ENCODE measurements at places on chromosomes 2 and 18. TPM values are rescaled to one million over a fixed set of nuclear protein-coding genes. Genes with fewer than 3 reads are reported as not detected.
A peak's percentile ranks its signal among the peaks of the same experiment; 100 is the strongest.

ASAP2 gene
- 0.10 TPM for total RNA-seq

CNGA3 gene
- total RNA-seq: not detected

UGT1A3 gene
- total RNA-seq: not detected

ANKRD62 gene
- not detected for total RNA-seq

ERFE gene
- 0.60 TPM for total RNA-seq

RGPD5 gene
- 65.1 TPM for total RNA-seq

MFF gene
- 88.7 TPM for total RNA-seq

APOB gene
- total RNA-seq: not detected

- no peaks in the 10 kb centered on the region for H3K36me3 ChIP-seq
- no peak overlapping the region for H3K4me3 ChIP-seq
- H3K4me1 ChIP-seq: no peaks in the 10 kb centered on the region
- H3K27me3 ChIP-seq: no peaks in the 10 kb centered on the region
- no peak for DNase-seq
- H3K27ac ChIP-seq: no peak overlapping the region
These were observed 772.2 kb upstream of the CHAC2 start for GRCh38 chr2:52995424-52995823.

DNA sequence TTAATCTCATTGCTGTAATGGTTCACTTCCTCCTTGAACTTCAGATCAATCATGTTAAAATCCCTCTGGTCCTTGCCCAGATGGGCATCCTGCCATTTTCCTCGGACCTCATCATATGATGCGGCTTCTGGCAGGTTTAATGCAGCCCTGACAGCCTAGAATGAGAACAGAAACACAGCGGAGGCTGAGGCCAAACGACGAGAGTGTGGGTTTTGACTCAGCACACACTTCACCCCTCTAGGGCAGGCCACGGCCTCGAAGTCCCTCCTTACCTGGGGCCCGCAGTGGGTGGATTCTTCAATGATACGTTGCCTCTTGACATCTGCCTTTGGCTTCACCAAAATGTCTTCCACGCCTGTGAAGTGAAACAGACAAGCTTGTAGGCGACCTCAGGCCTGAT lies 56.8 kb downstream of the POLR1A start:
- no peak overlapping the region for H3K4me3 ChIP-seq
- no peak for DNase-seq
- H3K27ac ChIP-seq: no peak overlapping the region
- H3K27me3 ChIP-seq: no peaks in the 10 kb centered on the region
- H3K4me1 ChIP-seq: no peaks in the 10 kb centered on the region
- peaks cover 7% of the 10 kb centered on the region for H3K36me3 ChIP-seq

GRCh38 chr2:118939994-118940393 lies 2.0 kb upstream of the MARCO start:
- H3K27me3 ChIP-seq: peaks cover 15% of the 10 kb centered on the region
- no peak overlapping the region for H3K4me3 ChIP-seq
- no peaks in the 10 kb centered on the region for H3K36me3 ChIP-seq

DNA sequence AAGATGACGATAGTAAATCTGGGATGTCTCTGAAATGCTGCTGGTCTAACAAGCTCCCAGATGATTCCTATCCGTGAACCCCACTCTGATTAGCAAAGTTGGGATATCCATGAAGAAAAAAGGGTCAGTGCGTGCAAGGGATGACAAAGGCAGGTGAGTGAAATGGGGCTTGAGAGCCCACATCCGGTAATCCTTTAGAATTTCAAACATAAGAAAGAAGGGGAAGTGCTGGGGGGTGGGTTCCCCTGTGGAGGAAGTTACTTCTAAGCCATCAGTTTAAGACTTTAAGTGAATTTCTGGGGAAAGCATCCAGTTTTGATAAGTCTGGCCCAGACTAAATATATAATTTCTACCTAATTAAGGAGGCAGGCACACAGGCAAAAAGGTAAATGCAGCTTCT lies 209.5 kb downstream of the DPP10 start:
- peaks cover 11% of the 10 kb centered on the region for H3K4me1 ChIP-seq
- H3K4me3 ChIP-seq: no peak overlapping the region
- H3K27ac ChIP-seq: no peak overlapping the region
- no peaks in the 10 kb centered on the region for H3K36me3 ChIP-seq
- no peak for DNase-seq

GRCh38 chr18:62384068-62384467 lies 59.0 kb downstream of the TNFRSF11A start:
- no peaks in the 10 kb centered on the region for H3K36me3 ChIP-seq
- H3K4me3 ChIP-seq: no peak overlapping the region
- peaks cover 3% of the 10 kb centered on the region for H3K4me1 ChIP-seq
- peak overlapping the region; percentile 54 for H3K27ac ChIP-seq
- H3K27me3 ChIP-seq: no peaks in the 10 kb centered on the region

DNA sequence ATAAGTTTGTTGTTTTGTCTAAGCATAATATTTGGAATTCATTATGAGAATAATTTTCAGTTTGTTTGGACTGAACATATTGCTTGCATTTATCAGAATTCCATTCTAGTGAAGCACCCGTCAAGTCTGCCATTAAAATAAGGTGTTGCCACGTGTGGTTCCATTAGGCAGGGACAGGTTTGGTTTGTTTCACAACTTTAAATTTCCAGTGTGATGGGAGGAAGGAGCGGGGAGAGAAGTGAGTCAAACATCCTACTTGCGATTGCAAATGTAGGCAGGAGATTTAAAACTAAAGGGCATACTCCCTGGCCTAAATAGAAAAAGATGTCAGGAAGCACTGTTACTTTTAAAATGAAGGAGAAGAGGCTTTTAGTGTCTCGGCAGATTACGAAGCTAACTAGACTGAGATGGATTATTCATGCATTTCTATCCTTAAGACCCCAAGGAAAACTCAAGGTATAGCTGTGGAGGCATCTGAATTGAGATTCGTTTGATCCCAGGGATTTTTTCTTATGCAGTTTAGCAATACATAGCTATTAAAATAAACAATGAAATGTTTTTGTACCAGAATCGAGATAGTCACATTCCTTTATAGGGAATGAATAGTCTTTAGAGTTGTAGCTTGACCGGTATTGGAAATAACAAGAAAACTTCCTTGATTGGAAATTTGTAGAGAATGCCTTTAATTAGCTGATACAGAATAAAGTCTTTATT lies 19.8 kb downstream of the GRHL1 start:
- H3K4me3 ChIP-seq: no peak overlapping the region
- no peak for DNase-seq
- H3K27ac ChIP-seq: no peak overlapping the region
- H3K4me1 ChIP-seq: peaks cover 43% of the 10 kb centered on the region
- no peaks in the 10 kb centered on the region for H3K27me3 ChIP-seq
- H3K36me3 ChIP-seq: no peaks in the 10 kb centered on the region

DNA sequence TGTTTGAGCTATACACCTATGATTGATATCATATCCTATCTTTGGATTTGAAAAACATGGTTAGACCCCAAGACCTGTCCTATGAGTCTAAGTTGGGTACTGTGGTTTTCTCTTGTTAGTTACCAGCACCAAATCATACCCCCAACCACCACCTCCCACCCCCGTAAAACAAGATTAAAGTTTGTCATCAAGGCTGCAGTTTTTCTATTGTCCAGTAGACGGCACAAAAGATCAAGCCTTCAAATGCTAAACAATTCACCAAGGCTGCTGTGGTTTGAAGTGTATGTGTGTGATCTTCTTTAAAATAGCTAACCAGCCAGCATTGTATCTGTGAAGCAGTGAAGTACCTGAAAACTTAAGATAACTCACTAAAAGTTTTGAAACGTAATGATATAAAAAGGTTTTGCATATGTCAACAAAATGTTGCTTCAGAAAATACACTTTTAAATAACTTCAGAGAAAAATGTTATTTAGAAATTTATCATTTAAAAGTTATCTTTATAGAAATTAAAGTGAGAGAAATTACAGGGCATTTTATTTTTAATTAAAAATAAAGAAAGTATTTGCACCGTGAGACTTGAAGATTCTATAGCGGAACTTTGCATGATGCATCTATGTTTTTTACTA lies 5.8 kb upstream of the MEIS1 start:
- DNase-seq: no peak
- peaks cover 74% of the 10 kb centered on the region for H3K27me3 ChIP-seq
- peaks cover 15% of the 10 kb centered on the region for H3K4me1 ChIP-seq
- no peak overlapping the region for H3K27ac ChIP-seq

- peaks cover 39% of the 10 kb centered on the region for H3K27me3 ChIP-seq
- no peak overlapping the region for H3K4me3 ChIP-seq
These were observed 49.6 kb upstream of the IGFBP2 start for GRCh38 chr2:216583606-216584005.

GRCh38 chr2:185567940-185568339 lies 170.7 kb upstream of the FSIP2 start:
- no peaks in the 10 kb centered on the region for H3K36me3 ChIP-seq
- no peak overlapping the region for H3K27ac ChIP-seq
- no peak overlapping the region for H3K4me3 ChIP-seq

DNA sequence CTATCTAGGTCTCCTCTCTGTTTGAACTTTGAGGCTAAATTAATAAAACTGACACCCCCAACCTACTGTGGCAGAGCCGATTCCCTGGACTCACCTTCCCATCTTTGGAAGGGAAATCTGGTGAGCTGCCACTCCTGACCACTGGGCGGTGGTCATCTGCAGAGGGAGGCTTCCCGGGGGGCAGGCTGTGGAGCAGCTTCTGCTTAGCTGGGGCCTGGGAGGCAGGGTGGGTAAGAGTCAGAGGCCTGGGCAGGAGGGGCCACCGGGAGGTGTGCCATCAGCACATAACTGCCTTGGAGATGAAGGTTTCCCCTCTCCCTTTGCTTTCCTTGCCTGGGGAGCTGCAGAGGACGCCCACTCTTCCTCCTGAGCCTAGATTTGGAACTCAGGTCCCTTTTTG lies 2.3 kb upstream of the NPPC start:
- DNase-seq: no peak
- no peaks in the 10 kb centered on the region for H3K36me3 ChIP-seq
- peaks cover 9% of the 10 kb centered on the region for H3K4me1 ChIP-seq

- H3K4me3 ChIP-seq: peak overlapping the region; percentile 81
- peak overlapping the region; percentile 66 for H3K27ac ChIP-seq
- DNase-seq: no peak
These were observed 566 bp upstream of the POLI start for GRCh38 chr18:54268751-54269150.

DNA sequence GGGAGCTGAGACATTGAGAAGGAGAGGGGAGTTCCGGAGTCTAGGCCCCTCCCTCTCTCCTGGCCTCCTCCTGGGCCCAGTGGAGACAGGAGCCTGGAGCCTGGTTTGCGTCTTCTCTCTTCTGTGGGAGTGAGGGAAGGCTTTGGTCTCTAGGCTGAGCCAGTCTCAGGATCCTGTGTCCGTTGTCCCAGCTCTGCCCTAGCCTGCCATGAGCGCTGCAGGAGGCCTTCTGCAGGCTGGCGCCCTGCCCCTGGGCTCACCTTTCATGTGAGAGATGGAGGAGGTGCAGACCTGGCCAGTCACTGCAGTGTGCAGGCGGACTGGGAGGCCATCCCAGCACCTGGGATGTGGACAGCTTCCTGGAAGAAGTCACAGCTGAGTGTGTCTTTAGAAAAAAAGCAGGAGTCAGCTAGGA lies 8.7 kb downstream of the IMPA2 start:
- no peaks in the 10 kb centered on the region for H3K27me3 ChIP-seq
- no peak overlapping the region for H3K4me3 ChIP-seq
- no peak overlapping the region for H3K27ac ChIP-seq

GRCh38 chr2:19899985-19900930 lies 1.5 kb downstream of the TTC32 start:
- peaks cover 65% of the 10 kb centered on the region for H3K4me1 ChIP-seq
- H3K27me3 ChIP-seq: no peaks in the 10 kb centered on the region
- H3K4me3 ChIP-seq: peak overlapping the region; percentile 96
- DNase-seq: peak; percentile 19
- H3K27ac ChIP-seq: peak overlapping the region; percentile 98

DNA sequence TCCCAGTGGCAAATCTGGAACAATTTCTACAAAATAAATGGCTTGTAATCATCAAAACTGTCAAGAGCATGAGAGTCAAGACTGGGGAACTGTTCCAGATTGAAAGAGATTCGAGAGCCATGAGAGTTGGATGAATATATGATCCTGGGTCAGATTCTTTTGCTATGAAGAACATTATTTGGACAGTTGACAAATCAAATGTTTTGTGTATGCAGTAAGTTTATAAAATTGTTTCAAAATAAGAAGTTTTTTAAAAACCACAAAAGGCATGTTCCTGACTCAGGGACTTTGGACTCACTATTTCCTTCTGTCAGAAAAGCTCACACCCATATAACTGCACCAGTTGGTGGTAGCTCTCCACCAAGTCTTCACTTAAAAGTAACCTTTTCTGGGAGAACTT lies 38.5 kb downstream of the ROCK2 start:
- H3K4me1 ChIP-seq: peaks cover 10% of the 10 kb centered on the region
- no peak for DNase-seq
- no peak overlapping the region for H3K4me3 ChIP-seq
- H3K27me3 ChIP-seq: no peaks in the 10 kb centered on the region

DNA sequence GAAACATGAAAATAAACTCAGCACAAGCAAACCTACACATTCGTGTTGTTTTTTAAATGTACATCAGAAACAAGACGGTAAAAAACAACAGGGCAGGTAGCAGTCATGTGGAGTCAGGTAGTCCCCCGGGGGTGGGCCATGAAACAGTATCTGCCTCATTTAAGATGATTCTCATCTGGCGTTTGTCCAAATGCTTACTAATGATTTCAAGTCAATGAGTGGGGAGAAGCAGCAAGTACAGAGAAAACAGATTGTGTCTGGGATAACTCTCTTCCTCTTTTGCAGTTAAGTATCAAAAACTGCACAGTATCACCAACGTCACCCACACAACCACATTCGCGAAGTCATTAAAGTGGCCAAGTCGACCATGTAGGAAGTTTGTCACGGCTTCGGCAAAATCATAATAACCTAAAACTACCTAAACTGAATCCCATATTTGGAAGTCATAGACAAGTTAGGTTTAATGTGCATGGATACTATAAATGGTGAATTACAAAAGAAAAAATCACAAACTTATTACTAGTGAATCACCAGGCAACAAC lies 1.3 kb downstream of the LAPTM4A start:
- no peak overlapping the region for H3K4me3 ChIP-seq
- no peak overlapping the region for H3K27ac ChIP-seq
- DNase-seq: peak; percentile 34
- peaks cover 33% of the 10 kb centered on the region for H3K4me1 ChIP-seq

- peak overlapping the region; percentile 81 for H3K4me3 ChIP-seq
- DNase-seq: peak; percentile 40
- no peak overlapping the region for H3K27ac ChIP-seq
- H3K27me3 ChIP-seq: peaks cover 7% of the 10 kb centered on the region
- H3K36me3 ChIP-seq: no peaks in the 10 kb centered on the region
These were observed 30.2 kb upstream of the SSB start for GRCh38 chr2:169768262-169768995.

Measured in activated T-cell treated with anti-CD3 and anti-CD28 coated beads, Interleukin-2, amount 50 U/mL, for 72 hours (primary cell).